ENCODE measurements at places on chromosomes 7 and 10.
A peak's percentile ranks its signal among the peaks of the same experiment; 100 is the strongest.

GRCh38 chr7:876972-877311 is 588 bp downstream of the GET4 start:
- DNase-seq = peak; percentile 23

GRCh38 chr7:70599446-70600190 is 532.3 kb upstream of the GALNT17 start:
- no peak for DNase-seq

- no peak for DNase-seq
These were observed 394.5 kb downstream of the TYW1 start for GRCh38 chr7:67391168-67391567.

DNA sequence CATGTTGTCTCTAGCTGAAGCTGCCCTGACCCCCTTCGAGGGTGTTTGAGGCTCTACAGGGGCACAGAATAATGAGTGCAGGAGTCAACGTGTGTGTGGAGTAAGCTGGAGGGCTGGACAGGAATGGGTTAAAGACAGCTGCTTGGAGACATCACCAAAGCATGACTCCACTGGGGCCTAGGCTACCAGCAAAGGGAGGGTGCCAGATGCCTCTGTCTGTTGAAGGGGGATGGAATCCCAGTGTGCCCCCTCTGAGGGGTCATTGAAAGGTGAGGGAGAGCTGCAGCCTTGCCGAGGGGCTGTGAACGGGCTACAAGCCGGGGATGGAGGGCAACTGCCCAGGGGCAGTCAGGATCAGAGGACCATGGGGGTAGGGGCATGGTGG is 51.7 kb upstream of the PODXL start:
- DNase-seq = no peak

GRCh38 chr7:85719981-85720953 is 533.4 kb upstream of the SEMA3D start:
- DNase-seq = peak; percentile 90

DNA sequence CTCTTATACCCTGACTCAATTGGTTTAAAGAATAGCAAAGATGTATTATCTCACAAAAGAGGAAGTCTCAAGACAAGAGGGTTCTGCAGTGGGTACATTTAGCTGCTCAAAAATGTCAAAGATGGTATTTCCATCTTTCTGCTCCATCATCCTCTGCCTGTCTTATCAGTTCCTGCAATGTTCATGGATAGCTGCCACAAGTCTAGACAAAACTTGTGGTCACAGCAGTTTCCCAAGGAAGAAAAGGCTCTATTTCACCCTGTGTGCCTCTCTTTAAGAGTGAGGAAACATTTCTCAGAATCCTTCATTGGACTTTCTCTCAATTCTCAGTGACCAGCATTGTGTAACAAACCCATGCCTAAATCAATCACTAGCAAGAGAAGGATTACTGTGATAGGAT is 634.2 kb upstream of the AUTS2 start:
- no peak for DNase-seq

DNA sequence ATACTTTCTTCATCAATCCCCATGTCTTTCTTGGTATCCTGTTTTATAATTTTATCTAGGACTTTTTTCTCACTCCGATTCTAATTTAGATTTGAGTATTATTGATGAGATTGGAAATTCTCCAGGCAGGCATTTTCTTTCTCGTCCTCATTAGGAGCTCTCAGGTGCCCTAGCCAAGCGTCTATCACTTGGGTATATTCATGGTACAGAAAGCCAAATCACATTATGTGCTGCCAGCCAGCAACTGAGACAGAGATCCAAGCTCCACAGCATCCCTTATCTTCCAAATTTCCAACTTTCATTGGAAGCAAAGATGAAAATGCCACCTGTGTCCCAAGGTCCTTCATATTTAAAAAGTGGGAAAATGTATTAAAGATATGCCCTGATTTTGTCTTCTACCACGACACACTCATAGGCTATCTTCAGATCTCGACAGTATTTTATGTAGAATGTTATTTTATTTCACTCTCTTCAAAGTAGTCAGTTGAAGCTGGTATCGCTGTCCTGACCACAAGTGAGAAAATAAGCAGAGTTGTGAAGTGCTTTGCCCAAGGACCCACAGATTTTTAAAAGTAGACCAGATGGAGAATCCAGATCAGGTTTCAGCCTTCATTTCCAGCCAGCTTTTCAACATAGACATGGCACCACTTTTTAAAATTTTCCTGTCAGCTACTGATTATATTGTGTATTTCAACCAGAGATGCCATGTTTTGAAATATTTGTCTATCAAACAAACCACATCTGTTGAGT is 773.4 kb downstream of the CNTNAP2 start:
- DNase-seq = no peak

- no peak for DNase-seq
These were observed 172.5 kb upstream of the SHH start for GRCh38 chr7:155984609-155985405.

DNA sequence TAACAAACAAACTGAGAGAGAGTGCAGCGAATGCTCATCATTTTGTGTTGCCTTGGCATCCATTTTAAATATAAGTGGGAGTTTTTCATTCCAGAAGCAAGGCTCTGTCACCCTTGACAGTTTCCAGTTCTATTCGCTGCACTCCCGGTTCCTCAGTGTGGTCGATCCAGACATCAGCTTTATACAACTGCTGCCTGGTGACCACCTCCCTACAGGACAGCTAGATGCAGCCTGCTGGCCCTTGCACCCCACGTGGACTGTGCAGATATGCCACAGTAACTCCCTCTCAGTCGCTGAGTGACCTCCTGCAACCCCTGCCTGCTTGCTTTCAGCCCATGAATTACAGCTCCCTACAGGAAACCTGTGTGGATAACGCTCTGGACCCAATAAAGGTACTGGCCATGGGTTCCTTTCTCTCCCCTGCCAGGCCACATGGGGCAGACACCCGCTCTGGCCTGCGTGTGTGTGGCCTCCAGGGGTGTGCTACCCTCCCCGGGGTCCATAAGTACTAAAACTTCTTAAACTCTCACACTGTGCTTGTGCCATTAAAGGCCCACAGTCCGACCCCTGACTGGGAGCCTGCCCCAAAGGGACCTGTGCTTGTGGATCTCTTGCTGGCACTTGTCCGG is 23.6 kb downstream of the BEND7 start:
- DNase-seq = no peak

DNA sequence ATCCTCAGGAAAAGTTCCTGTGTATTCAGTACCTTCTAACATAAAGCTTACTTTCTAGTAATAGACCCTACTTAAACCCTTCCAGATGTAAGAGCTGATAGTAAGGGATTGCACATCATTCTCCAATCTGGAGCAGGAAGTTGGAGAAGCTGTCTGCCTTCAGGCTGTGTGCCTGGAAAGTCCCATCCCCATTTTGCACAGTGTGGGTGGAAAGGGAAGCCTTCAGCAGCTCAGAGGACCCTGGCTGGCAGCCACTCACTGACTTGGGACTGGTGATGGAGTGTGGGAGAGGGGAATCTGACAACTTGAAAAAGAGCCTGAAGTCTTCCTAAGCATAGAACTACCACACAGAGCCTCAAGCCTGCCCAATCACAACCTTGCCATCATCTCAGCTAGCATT is 164.1 kb upstream of the ADO start:
- no peak for DNase-seq

DNA sequence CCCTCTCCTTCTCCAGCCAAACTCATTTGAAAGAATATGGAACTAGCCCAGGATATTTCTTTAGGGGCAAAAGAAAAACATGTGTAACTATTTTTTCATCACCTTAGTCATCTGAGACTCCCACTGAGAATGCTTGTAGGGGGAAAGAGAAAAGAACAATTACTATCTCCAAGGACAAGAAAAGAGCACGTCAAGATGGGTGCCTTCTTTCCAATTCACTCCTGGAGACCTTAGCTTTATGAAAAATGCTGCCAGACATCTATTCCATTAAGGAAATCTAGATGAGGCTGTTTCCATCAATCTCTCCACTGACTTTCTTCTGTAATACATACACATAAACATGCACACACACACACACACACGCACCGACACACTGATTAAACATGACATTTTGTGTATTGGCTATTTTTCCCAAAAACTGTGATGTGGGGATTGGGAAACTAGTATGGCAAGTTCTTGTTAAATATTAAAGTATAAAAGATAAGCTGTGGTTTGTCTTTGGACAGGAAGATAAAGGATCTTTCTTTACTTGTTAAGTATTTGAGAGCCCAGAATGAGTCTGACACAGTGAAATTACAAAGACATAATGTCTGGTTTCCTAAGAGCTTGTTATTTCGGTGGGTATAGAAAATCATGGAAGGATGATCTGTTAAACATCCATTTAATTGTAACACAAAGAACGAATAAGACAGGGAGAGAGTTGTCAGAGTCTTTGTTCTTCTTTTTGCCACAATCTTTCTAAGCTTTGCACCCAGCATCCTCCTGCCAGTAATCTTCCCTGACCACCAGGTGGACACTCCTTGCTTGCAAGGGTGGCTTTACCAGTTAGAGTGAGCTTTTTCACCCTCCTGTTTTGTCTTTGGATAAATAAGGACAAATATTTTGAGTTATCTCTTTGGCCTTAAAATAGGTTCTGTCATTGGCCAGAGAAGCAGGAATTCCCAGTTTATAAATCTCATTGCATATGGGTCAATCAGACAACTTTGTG is 177.3 kb upstream of the TMEM72 start:
- peak; percentile 25 for DNase-seq

- no peak for DNase-seq
These were observed 28.9 kb upstream of the EZH2 start for GRCh38 chr7:148912758-148913541.

GRCh38 chr7:148986742-148987009 is 41.6 kb downstream of the PDIA4 start:
- DNase-seq = no peak

GRCh38 chr10:108260383-108260906 is 1095.9 kb upstream of the SORCS1 start:
- no peak for DNase-seq

GRCh38 chr7:134948736-134949135 is 37.6 kb upstream of the AGBL3 start:
- peak; percentile 70 for DNase-seq

DNA sequence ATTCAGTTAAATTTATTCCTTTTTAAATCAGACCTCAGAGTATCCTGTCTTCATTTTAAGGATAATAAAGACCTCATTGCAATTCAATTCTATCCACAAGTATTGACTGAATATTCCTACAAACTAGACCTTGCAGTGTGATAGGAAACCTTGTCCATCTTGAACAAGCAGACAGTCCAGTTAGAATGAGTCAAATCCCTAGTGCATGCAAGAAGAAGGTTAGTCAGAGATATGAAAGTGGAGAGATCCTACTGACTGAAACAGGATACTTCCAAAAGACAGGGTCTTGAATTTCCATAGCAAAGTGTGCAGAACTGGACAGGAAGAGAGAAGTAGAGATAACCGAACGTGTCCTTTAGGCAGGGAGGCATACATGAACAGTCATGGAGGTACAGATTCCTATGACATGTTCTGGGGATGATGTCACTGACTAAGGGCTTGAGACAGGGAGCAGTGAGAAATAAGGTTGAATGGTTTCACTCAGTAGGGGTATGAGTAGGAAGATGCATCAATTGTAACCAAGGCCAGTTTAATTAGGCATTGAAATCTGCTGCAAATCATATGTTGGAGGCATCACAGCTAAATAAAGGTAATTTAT is 45.2 kb downstream of the PPP1R3A start:
- peak; percentile 3 for DNase-seq

DNA sequence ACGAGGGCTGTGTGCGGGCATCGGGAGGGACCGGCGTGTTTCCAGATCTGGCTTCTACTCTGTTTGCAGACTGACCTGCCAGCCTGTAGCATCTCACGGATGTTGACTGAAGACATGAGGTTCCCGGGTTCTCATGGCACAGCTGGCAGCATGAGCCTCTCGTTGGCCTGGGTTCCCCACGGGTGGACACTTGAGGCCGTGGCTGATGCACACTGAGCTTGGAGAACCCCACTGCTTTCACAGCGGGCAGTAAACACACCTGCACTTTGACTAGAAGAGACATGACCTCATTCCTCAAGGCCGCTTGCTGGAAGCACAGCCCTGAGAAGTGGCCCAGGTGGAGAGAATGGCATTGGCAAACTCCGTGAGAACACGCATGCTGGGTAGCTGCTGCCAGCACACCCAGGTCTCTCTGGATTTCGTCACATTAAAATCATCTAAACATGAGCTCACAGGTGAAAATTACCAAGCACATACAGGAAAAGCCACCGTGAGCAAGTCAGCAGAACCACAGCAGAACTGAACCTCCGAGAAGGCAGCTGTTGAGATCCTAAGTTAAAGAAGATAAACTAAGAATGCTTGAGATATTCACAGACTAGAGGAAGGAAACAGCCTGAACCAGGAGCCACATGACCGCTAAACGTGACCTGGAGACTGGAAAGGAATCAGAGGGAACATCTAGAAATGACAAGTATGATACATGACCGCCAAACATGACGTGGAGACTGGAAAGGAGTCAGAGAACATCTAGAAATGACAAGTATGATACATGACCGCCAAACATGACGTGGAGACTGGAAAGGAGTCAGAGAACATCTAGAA is 32.5 kb downstream of the BNIP3 start:
- DNase-seq = no peak

- DNase-seq = peak; percentile 44
These were observed 207.8 kb upstream of the ETV1 start for GRCh38 chr7:14197280-14197679.

DNA sequence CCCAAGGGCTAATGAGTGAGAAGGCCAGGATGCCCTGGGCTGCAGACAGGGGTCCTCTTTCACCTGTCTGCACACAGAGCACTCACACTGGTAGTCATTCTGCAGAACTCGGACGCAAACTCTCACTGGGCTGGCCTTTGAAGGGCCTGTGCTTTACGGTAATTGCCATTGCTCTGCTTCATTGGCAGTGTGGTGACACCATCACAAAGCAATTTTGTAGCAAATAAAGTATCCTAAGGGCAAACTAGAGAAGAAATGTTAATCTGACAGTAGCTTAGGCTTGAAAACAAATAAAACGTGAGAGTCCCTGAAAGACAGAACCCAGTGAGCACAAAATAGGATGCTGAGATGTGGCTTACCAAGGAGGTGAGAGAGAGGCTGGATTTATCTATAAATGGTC is 30.6 kb upstream of the FIGNL1 start:
- no peak for DNase-seq

DNA sequence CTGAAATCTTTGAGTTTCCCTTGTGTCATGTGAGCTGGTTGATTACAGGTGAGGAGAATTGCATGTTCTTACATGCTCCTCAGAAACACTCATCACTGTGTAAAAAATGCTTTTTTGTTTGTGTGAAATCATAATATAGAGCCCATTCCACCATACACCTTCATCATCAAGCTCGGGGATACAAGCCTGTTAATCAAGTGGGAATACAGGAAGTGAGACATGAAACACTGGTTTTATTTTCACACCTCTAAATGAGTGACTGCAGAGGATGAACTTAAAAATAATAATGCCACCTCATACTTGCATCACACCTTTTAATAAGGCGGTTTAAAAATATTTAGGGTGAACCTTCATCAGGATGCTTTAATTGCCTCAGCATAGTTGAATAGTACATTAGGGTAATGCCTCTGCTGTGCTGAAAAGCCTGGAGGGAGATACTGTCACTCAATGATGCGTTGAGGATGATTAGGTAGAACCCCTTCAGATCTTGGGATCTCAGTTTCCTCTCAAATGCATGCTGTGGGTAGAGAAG is 164.6 kb downstream of the AUTS2 start:
- no peak for DNase-seq

- no peak for DNase-seq
These were observed 14.1 kb downstream of the MRPS24 start for GRCh38 chr7:43855176-43855575.

GRCh38 chr10:106873770-106874603 is 290.5 kb downstream of the SORCS1 start:
- no peak for DNase-seq

- no peak for DNase-seq
These were observed 16.0 kb upstream of the C1GALT1 start for GRCh38 chr7:7166318-7166717.

GRCh38 chr10:120075349-120075748 is 182.8 kb downstream of the SEC23IP start:
- no peak for DNase-seq
